ENCODE measurements at places on chromosomes 7 and 10. TPM values are rescaled to one million over a fixed set of nuclear protein-coding genes. Genes with fewer than 3 reads are reported as not detected.

- peak; percentile 58 for DNase-seq
Measured at GRCh38 chr10:98344589-98345038, 70.4 kb downstream of the PYROXD2 start.

DNA sequence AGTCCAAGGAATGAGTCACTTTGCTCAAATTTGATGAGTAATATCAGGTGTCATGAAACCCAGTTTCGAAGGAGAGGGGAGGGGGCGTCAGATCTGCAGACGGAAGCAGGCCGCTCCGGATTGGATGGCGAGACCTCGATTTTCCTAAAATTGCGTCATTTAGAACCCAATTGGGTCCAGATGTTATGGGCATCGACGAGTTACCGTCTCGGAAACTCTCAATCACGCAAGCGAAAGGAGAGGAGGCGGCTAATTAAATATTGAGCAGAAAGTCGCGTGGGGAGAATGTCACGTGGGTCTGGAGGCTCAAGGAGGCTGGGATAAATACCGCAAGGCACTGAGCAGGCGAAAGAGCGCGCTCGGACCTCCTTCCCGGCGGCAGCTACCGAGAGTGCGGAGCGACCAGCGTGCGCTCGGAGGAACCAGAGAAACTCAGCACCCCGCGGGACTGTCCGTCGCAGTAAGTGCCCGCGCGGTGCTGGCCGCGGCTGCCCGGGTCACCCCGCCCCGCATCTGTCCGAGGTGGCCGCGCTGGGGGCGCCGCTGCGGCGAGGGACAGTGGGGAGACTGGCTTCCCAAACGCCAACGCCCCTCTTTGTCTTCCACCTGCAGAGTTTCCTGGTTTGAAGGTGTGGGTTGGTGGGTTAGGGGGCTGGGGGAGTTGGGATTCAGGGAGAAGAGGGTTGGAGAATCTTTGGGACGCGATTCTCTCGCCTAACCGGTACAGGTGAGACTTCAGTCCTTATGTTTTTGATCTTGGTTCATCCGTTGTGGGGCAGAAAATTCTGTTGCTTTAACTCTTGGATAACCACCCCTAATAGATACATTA lies at the start of gene TAC1:
Gene TAC1, plus strand, starts transcription at position 351 of the 829 bp plus-strand sequence. CDS start 527 bp downstream, outside the sequence.
- no peak for DNase-seq

DNA sequence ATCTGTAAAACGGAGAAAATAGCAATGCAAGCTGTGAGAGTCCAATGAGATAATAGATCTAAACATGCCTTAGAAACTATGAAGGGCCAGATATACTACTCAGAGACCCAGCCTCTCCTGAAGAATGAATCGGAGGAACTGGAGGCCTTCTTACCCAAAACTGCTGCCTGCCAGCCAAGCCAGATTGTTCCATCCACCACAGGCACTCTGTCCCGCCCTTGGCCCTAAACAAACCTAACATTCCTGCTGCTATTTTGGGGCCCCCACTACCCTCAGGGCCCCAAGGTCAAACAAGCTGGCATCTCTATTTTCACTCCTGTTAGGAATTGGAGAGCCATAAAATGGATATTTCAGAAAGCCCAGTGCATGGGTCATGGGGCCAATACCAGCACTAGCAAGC lies 48.0 kb upstream of the HMX3 start:
- DNase-seq = no peak

GRCh38 chr7:82998436-82998835 lies 164.2 kb downstream of the PCLO start:
- DNase-seq = no peak

DNA sequence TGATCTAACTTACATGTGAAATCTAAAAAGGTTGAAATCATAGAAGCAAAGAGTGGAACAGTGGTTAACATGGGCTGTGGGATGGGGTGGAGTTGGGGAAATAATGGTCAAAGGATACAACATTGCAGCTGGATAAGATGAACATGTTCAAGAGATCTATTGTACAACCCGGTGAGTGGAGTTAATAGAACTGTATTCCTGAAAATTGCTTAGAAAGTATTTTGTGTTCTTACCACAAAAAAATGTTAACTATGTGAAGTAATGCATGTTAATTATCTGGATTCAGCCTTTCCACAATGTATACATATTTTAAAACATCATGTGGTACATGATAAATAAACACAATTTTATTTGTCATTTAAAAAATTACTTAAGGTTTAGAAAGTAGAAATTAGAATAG lies 271.0 kb upstream of the LRRTM3 start:
- DNase-seq = no peak

The SNX10 gene
- 3.8 TPM for total RNA-seq

DNA sequence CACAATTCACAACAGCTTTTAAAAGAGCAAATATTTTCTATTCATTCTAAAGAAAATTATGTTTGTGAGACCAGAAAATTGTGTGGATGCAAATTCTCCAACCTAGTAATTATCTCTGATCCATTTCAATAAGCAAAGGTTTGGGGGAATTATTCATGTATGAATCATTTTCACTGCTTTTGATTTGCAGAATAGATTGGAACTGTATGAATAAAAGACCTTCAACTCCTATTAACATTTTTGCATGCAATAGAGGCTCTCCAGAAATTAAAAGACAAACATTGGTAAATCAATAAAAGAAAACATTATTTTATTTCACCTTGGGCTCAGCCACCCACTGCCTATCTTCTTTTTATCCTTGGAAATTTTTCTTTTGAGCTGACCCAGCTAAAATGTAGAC lies 43.5 kb downstream of the FEZF1 start:
- no peak for DNase-seq

DNA sequence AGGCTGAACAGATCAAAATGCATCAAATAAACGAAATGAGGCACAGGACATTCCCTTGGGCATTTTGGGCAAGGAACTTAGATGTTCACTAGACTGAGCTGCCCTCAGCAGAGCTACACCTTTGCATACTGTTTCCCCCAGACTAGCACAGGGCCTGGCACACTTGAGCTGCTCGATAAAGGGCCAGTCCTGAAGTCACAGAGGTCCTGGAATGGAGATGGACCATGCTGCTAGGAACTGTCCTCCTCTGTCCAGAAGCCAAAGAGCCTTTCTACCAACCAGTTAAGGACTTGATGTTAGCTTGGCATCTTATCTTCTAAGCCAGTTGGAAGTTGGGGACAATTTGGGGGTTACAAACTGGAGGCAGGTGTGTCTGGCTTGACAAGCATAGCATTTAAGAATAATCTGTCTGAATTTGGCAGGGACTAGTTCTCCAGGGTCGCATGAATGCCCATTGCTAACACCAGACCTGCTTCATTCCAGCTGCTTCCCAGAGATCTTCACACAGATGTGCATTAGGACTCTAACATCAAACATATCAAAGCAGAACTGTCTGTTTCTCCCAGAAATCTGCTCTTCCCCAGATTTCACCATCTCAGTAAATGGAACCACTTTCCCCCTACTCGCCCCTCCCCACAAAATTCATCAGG lies 152.2 kb upstream of the PDE1C start:
- no peak for DNase-seq

- no peak for DNase-seq
Measured at GRCh38 chr7:69518705-69519077, 79.6 kb upstream of the AUTS2 start.

The SEC23IP gene
- total RNA-seq = 45.4 TPM

GRCh38 chr7:102836191-102836919 lies 76.4 kb upstream of the LRRC17 start:
- peak; percentile 87 for DNase-seq

The PDE6C gene
- total RNA-seq = not detected

DNA sequence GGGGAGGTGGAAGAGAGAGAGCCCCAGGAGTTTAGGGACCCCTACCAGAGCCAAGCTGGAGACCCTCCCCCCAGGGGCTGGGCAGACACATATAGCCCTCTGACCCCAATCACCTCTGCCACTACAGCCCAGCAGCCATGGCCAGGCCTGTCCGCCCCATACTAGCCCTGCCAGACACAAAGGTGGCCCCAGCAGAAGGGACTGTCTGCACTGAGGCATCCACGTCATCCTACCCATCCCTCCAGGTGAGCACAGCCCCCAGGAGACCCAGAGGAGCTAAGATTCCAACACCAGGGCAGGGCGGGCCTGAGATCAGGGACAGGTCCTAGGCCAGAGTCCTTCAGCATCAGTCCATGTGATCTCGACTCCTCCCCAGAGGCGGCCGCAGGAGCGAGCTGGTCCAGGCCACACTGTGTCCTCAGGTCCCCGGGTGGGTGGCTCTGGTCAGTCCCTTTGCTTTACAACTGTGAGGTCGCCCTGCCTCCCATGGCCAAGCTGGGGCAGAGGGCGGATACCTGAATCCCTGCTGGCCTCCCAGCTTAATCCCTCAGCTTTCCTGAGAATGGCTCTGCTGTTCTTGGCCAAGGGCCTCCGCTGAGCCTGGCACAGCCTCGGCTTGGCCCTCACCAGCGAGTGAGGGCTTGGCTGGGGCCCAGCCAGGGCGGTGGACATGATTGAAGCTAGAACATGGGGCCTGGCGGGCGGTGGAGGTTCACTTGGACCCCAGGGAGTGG lies 14.3 kb upstream of the ELN start:
- DNase-seq = no peak

The C7orf33 gene
- not detected for total RNA-seq

- no peak for DNase-seq
Measured at GRCh38 chr7:115933471-115933870, 97.1 kb downstream of the TFEC start.

The GCK gene
- not detected for total RNA-seq

The CTAGE15 gene
- total RNA-seq = not detected

Measured in HT1080 (cell line).